CD4-positive, CD25-positive, alpha-beta regulatory T cell (primary cell): ENCODE measurements at places on chromosomes 7 and 10.

GRCh38 chr10:69467928-69468750, 16.9 kb downstream of the TSPAN15 start:
- no peak for DNase-seq

- no peak for DNase-seq
These were observed 27.0 kb downstream of the CALML3 start for GRCh38 chr10:5551531-5552375.

DNA sequence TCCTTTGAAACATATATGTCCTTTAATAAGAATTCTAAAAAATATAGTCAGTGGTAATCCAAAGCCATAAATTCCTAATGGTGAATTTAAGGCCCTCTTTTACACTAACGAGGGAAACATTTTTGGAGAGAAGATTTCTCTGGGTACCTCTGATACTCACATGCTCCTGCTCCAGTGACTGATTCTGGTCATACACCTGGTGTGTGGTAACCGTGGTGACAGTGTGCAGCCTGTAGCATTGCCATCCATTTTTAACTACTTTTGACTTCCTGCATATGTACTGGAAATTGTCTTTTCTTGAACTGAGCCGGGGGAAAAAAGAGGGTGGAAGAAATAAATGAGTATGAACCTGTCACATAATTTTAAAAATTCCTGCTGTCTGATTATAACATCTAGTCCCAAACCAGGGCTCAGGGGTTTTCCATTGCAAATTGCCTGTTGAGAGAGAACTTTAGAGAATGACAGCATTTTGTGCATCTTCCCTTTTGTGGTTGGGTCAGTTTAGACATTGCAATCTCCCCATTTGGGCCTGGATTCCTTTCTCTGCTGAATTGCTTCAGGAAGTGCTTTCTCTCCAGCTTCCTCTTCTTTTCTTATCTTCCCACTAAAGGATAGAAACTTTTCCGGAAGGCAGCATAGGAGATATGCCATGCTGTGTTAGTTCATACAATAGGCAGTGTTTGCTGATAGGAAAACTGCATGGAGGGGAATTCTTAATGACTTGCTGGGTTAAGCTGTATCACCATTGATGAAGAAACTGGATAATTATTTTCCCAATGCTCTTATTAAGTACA, 125.5 kb downstream of the GRM3 start:
- DNase-seq, result no peak

DNA sequence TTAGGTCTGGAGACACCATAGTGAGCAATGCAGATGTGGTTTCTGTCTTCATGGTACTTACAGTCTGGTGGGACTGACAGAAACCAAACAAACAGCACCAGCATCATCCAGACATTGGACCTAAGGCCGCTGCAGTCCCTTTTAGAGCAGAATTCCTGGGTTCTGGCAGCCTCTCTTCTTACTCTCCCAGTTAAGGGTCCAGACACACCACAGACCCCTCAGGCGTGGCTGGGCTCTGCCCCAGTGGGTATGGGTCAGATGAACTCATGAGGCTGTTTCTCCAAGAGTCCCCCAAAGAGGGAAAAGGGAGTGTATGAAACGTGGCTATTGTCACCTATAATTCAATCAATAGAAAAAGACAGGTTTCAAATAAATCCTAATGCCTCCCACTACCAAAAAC, 31.3 kb downstream of the PRLHR start:
- DNase-seq, result no peak

GRCh38 chr10:76021398-76021797, 590.0 kb downstream of the LRMDA start:
- no peak for DNase-seq

GRCh38 chr10:60003651-60004523, 97.5 kb upstream of the CCDC6 start:
- no peak for DNase-seq
